ENCODE measurements at places on chromosomes 16 and 17.

DNA sequence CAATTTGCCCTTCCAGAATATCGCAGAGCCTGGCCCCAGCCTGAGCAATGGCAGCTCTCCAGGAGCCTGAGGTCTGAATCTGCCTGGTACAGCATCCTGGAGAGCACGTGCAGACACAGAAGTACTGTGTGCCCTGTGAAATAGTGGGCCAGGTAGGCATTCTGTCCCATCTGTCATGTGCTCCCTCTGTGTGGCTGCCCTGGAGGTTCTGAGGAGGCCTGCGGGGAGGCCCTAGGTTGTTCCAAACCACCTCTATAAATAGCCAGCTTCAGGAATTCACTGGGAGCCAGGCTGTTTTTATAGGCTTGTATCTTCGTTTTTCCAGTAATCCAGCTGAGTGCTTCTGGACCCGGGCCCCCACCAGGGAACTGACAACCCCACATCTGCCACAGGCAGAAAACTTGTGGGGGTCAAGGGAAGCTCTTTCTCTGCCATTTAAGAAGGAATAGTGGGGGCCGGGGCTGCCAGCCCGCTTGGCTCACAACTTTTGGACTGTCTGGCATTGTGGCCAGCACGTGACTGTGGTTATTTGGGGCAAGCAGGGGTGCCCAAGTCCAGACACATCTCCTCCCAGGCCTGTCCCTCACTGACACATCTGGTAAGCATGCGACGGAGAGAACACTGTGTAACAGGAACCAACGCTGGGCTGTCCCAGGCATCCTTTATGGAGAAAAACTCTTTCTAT, 356.3 kb upstream of the TNRC6C start:
- no peak for DNase-seq

- no peak for DNase-seq
Observed at GRCh38 chr17:61542027-61542426, 49.0 kb downstream of the NACA2 start.

GRCh38 chr16:58057121-58057520, 31.6 kb downstream of the MMP15 start:
- no peak for DNase-seq

GRCh38 chr17:29444589-29444988, 54.4 kb downstream of the TAOK1 start:
- no peak for DNase-seq

GRCh38 chr16:3022684-3023414, 893 bp downstream of the HCFC1R1 start:
- no peak for DNase-seq

DNA sequence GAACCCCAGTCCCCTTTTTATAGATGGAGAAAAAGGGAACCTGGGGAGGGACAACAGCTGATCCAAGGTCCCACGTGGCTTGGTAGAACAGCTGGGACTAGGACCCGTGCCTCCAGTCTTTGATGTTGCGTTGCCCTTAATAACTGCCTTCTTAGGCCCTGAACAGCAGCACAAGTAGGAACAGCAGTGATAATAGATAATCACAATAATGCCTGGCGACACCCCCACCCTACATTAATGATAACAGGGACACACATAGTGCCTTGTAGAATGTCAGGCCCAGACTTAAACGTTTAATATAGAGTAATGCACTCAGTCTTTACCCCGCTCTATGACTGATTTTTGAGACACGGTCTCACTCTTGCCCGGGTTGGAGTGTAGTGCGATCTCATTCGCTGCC, 96.4 kb downstream of the ABCC6 start:
- no peak for DNase-seq

DNA sequence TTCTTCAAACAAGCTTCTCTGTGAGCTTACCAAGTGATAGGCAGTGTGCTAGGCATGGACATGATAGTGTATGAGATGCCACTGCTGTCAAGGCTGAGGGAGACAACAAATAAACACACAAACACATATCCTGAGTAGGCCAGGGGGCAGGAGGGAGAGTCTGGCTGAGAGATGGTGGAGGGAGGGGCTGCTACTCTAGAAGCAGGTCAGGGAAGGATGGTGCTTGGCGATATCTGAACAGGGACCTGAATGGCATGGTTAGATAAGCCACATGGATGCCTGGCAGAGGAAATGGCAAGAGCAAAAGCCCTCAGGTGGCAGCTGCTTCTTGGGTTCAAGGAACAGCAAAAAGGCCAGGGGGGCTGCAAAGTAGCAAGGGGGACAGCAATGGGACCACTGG, 8.6 kb upstream of the CHST6 start:
- DNase-seq = no peak

GRCh38 chr17:8944083-8944482, 21.4 kb downstream of the PIK3R5 start:
- DNase-seq = no peak

- DNase-seq = no peak
Observed at GRCh38 chr16:1532081-1532760, 1.2 kb upstream of the TMEM204 start.

GRCh38 chr17:15944759-15945526, at the start of gene ADORA2B:
Gene ADORA2B, plus strand, starts transcription at chr17:15945130. Its CDS starts 119 bp downstream, at chr17:15945249.
- peak; percentile 71 for DNase-seq

DNA sequence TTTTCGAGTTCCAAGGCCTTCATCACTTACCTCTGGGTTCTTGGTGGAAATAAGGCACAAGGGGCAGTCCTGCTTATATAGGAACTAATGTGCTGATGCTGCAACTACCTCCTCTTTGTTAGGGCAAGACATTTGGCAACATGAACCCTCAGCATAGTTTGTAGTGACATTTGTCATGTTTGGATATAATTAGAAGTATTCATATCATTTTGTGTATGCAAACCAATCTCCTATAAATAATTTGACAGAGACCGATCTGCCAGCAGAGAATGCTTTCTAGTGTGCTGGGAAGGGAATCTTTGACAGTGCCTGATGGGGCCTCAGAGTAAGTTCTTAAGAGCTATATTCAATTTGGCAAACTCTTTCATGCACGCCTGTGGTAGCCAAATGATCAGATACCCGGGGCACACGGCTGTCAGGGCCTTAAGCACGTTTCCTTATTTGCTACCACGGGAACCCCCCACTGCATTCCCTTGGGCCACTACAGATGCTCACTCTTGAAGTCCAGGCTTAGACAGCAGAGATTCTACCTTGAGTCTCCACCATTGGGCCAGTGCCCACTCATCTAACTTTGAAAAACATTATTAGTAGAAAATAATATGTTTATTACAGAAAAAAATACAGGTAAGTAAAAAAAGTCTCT, at the start of gene MYH8:
MYH8 (minus strand) TSS at position 51 of the 643 bp plus-strand sequence. CDS start 1,723 bp downstream, outside the sequence.
- DNase-seq = no peak

DNA sequence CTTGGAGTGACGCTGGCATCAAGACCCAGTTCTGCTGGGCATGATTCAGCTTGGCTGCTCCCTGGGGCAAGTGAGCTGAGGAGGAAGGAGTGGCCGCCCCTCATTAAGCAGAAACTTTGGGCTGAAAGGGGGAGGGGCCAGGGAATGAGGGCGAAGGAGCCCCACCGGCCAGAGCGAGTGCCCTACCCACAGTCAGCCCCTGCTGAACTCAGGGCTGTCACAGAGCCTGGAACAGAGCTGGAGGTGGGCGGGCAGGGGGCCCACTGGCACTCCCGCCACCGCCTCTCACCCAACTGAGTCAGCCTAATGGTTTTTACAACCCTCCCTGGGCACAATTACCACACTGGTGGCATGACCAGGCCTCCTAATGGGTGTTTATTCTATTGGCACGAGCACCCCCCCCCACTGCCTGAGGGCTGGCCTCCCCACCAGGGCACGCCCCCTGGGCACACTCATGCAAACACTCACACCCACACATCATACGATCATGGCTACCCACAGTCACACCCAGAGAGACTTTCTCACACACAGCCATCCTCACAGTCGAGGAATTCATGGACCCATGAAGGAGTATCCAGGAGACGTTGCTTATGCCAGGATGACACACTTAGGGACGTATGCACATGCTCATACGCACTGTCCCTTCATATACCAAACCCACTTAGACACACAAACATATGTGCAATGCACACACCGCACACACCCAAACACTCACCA, 19.2 kb downstream of the UNC119 start:
- peak; percentile 88 for DNase-seq

DNA sequence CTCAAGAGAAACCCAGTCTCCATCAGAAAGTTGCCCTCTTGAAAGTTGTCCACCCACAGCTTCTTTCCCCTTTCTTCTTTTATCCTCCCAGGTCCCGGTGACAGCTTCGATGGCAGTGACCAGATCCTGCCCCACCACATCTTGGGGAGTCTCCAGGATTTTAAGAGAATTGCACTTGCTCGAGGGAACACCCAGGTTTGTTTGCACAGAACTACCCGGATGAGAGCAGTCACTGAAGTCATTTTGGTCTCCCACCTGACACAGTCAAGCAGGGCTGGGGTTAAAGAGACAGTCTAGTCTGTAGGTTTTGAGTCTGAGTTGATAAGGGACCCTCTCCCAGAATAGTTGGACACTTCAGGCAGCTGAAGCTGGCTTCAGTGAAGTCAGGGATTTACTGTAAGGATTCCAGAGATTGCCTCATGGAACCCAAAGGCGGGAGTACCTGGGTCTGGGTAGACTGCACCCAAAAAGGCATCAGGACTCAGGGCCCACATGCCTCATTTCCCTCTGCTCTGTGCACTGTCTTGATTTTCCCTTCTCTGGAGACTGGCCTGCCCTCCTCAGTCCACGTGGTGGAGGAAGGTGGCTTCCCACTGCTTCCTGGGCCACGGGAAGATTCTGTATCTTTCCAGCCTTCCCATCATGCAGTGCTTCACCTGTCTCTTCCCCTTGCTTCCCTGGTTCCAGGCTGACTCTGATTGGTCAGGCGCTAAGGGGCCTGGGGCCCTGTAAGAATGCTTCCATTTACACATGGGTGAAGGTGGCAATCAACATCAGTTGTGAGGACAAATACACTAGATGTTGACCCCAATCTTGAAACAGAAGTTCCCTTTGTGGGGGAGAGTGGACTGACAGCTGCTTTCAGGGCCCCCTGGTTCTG, 9.5 kb downstream of the MYCBPAP start:
- no peak for DNase-seq

- DNase-seq = no peak
Observed at GRCh38 chr17:72691017-72691416, 401.5 kb downstream of the SLC39A11 start.

- DNase-seq = no peak
Observed at GRCh38 chr16:24174504-24174903, 81.6 kb upstream of the CACNG3 start.

DNA sequence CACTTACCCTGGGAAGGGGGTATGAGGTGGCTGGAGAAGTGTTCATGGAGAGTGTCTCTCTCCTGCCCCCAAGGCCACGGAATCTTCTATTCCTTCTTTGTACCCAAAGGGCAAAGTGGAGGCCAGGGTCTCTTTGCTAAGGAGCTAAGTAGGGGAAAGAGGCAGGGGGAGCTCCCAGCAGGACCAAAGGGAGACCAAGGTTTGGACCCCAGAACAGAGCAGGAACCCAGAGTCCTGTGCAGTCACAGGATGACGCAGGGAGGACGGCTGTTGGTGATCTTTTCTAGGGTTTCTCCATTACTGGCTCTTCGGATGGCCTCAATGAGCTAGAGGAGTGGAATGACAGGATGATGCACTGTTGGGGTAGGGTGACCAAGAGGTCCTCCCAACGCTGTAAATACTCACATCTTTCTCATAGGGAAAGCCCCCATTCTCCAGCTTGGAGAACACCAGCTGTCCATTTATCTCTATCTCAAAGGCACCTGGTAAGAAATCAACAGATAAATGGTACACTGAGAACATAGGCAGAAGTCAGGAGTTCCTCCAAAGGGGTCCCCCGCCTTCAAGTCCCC, 966 bp downstream of the MIEN1 start:
- no peak for DNase-seq

- DNase-seq = no peak
Observed at GRCh38 chr17:63495491-63495890, 18.6 kb downstream of the ACE start.

DNA sequence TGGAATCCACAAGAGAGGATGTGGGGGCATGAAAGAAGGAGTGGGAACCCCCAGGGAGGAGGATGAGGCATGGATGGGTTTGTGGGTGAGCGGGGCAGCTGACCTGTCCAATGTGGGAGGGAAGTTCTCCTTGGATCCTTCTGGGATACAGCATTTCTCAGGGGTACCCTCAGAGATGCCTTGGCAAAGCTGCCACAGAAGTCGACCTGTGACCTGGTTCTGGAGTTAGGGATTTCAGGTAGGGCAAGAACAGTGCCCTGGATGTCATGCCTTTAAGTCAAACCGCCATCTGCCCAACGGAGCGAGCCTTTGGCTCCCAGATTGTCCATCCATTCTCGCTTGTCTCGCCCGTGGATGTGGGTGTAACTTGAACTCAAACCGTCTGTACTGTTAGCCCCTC, 30.0 kb downstream of the WSCD1 start:
- no peak for DNase-seq

- DNase-seq = no peak
Observed at GRCh38 chr16:25199457-25199856, 17.3 kb upstream of the AQP8 start.

- DNase-seq = no peak
Observed at GRCh38 chr16:11135464-11135973, 120.5 kb downstream of the SOCS1 start.

- no peak for DNase-seq
Observed at GRCh38 chr16:10039220-10040096, 142.8 kb downstream of the GRIN2A start.

DNA sequence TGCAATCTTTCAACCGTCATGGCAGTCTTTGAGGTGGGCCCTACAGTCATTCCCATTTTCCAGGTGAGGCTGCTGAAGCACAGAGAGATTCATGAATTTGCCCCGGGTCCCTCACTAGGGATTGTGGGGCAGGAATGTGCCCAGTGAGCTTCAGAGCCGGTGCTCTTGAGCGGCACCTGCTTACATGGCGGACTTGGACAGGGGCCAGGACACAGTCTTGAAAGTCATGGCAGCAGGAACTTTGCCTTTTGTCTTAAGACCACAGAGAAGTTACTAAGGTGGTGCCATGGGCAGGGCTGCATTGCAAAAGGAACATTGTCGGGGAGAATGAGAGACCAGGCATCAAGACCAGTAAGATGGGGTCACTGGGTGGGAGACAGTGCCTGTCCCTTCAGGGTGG, 363.4 kb downstream of the FOXL1 start:
- no peak for DNase-seq

DNA sequence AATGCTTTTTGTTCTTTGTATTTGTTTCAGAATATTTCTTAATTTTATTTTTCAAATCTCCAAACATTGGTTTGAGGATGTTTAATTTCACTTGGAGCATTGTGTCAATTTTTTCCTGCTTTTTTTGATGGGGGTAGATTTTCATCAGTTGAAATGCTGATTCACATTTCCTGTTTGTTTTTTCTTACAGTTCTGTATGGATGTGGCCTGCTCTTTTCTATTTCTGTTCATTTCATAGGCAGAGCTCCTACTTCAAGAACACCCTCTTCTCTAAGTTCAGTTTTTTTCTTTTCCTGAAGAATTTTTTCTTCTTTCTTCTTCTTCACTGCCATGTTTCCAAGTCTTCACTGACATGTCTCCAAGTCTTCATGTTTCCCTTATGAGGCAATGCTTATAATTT, 8.8 kb downstream of the MBTD1 start:
- no peak for DNase-seq
